ENCODE measurements at places on chromosomes 1 and 21. TPM values are rescaled to one million over a fixed set of nuclear protein-coding genes. Genes with fewer than 3 reads are reported as not detected.

The PLA2G2C gene
- not detected for total RNA-seq

The EPRS1 gene
- 39.1 TPM for total RNA-seq

GRCh38 chr1:74471470-74471869 is 40.9 kb downstream of the LRRC53 start:
- no peak for DNase-seq

The SYNC gene
- total RNA-seq, result 19.0 TPM

The TNFSF4 gene
- 1.4 TPM for total RNA-seq

- no peak for DNase-seq
Measured at GRCh38 chr21:44520326-44521300, 19.4 kb downstream of the KRTAP10-1 start.

GRCh38 chr1:32892368-32893197 is 6.3 kb downstream of the HPCA start:
- no peak for DNase-seq

DNA sequence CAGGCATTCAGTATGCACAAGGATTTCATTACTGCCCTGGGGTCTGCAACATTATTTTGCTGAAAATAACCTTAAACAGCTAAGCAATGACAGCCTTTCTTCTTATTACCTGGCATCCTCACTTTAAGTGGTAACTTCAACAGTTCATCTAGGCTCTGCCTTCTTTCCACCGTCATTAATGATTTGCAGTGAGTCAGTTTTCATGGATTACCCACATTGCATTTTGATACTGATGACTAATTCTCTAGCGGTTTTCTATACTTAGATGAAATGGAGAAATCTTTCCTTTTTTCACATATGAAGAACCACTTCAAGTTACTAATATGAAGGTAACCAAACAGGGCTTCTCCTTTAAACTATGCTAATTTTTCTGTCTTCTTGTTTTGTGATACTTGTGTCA is 226.9 kb upstream of the TMPRSS15 start:
- DNase-seq, result no peak

The TOR1AIP2 gene
- total RNA-seq, result 44.7 TPM

GRCh38 chr1:196088541-196088940 is 519.7 kb downstream of the KCNT2 start:
- DNase-seq, result no peak

- no peak for DNase-seq
Measured at GRCh38 chr1:235047331-235047871, 81.2 kb downstream of the TOMM20 start.

GRCh38 chr1:240094041-240094722 is 2.5 kb downstream of the FMN2 start:
- DNase-seq, result no peak

DNA sequence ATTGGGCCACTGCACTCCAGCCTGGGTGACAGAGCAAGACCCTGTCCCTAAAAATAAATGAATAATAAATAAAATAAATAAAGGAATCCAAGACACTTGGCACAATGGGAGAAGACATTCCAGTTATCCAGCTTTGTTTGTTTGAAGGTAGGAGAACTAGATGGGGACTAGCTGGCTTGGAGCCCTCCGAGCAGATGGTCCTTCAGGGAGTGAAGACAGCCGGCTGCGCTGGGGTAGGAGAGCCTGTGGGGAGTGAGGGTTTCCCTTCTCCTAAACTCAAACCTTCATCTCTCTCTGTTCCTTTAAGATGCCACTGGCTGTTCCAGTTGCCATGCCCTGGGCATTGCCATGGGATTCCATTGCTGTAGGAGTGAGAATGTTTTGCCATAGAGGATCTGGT is 120.6 kb downstream of the NAV1 start:
- no peak for DNase-seq
